Uterine smooth muscle cell (primary cell): ENCODE measurements at places on chromosomes 13 and 19. TPM values are rescaled to one million over a fixed set of nuclear protein-coding genes. Genes with fewer than 3 reads are reported as not detected.

IZUMO2 gene
- not detected in 2 replicates for total RNA-seq

GPALPP1 gene
- total RNA-seq, result 32.4 and 34.9 TPM in 2 replicates

NANOS3 gene
- total RNA-seq, result not detected in 2 replicates

EXOC3L2 gene
- not detected in 2 replicates for total RNA-seq

DHPS gene
- total RNA-seq, result 65.7 and 70.2 TPM in 2 replicates

SCAMP4 gene
- total RNA-seq, result 36.7 and 39.5 TPM in 2 replicates

ARHGAP33 gene
- 6.2 and 11.7 TPM in 2 replicates for total RNA-seq

IGFL1 gene
- total RNA-seq, result not detected in 2 replicates

HIPK4 gene
- 0.33 TPM in 1 of 2 replicates, not detected in the other for total RNA-seq
